ENCODE measurements at places on chromosomes 11 and 22. TPM values are rescaled to one million over a fixed set of nuclear protein-coding genes. Genes with fewer than 3 reads are reported as not detected.
A peak's percentile ranks its signal among the peaks of the same experiment; 100 is the strongest.

- no peaks in the 10 kb centered on the region for H3K36me3 ChIP-seq
- H3K4me3 ChIP-seq, result no peak overlapping the region
- no peak overlapping the region for H3K27ac ChIP-seq
- H3K4me1 ChIP-seq, result no peaks in the 10 kb centered on the region
Observed at GRCh38 chr11:11416917-11417316, 63.9 kb upstream of the CSNK2A3 start.

DNA sequence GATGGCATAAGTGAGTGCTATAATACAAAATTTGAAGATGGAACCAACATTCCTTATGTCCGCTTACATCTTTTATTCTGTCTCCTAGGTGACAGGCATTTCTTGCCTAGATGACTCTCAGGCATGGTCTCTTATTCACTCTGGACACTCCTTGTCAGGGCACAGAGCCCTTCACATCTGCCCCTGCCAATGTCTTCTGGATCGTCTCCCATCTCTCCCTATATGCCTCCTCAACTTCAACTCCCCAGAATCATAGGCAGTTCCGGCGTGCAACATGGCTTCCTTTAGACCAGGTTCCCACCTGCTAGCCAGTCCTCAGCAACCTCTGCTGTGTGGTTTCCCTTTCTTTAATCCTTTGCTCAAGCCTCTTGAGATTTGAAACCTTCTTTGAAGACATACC lies 300.9 kb downstream of the TENM4 start:
- no peaks in the 10 kb centered on the region for H3K4me1 ChIP-seq
- no peaks in the 10 kb centered on the region for H3K27me3 ChIP-seq
- no peak overlapping the region for H3K4me3 ChIP-seq
- H3K27ac ChIP-seq, result no peak overlapping the region
- DNase-seq, result no peak
- no peaks in the 10 kb centered on the region for H3K36me3 ChIP-seq

MAPK1 gene
- total RNA-seq, result 66.7 TPM

DNA sequence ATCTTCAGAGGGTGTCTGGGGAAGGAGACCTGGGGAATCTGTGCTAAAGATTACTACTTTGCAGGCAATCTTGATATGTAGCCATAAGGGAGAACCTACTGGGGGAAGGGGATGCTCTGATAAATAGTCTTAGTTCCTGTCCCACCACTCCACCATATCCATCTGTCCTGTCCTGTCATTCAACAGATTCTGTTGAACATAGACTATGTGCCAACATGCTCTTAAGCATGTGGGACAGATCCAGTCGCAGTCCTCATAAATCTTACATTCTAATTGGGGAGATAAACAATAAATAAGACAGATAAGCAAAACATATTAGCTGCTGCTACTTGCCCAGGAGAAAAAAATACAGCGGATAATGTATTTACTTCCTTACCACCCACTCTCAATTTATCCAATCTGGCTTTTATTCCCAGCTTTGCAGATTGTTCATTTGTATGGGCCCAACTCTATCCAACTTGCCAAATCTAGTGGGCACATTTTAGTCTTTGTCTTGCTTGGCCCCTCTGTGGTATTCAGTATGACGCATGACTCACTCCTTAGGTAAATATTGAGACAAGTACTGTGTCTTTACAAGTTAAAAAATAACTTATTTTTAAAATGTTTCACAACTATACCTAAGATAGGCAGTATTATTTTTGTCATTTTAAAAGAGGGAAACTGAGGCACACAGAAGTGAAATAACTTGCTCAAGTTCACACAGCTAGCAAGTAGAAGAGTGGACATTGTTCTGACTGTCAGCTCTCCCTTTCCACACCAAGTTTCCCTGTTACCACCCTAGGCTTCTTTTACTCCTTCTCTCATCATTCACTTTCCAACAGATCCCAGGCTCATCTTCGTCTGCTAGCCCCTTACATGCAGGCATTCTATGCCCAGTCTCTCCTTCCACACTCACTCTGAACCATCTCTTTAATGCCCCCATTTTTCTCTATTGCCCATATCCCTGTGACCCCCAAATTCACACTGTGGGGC lies 133.6 kb upstream of the SESN3 start:
- no peak overlapping the region for H3K27ac ChIP-seq
- no peak overlapping the region for H3K4me3 ChIP-seq
- no peak for DNase-seq
- H3K36me3 ChIP-seq, result no peaks in the 10 kb centered on the region

TSGA10IP gene
- total RNA-seq, result not detected

DNA sequence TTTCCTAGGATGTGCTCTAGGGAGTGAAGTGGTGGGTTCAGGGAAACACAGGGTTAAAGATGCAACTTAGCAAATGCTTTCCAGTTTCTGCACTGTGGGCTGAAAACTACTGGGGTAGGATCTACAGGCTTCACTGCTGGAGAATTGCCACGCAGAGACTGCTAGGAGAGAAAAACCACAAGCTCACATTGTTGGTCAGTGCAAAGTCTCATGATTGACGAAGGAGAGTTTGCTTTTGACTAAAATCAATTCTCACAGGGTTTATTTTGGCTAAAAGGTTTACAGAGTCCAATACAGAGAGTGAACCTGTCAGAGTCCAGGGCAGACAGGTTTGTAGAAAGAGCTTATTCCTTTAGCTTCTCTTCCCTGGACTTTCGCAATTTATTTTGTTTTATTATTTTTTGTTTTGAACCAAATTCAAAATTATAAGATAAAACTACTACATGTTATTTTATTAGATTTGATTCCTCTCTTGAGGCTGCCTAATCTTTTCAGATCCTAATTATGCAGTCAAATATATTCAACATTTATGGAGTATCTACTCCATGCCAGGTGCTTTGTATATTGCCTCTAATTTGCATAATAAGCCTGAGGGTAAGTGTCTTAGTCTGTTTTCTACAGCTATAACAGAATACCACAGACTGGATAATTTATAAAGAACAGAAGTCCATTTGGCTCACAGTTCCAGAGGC lies 64.7 kb downstream of the MTNR1B start:
- H3K36me3 ChIP-seq, result no peaks in the 10 kb centered on the region
- H3K4me3 ChIP-seq, result no peak overlapping the region
- H3K4me1 ChIP-seq, result no peaks in the 10 kb centered on the region
- DNase-seq, result no peak

- H3K4me3 ChIP-seq, result no peak overlapping the region
- peak; percentile 48 for DNase-seq
- H3K4me1 ChIP-seq, result peaks cover 40% of the 10 kb centered on the region
- H3K27ac ChIP-seq, result peak overlapping the region; percentile 90
Observed at GRCh38 chr22:38313384-38313955, 3.8 kb downstream of the CSNK1E start.

TLCD5 gene
- 7.7 TPM for total RNA-seq

GRCh38 chr11:27115051-27115650 lies 74.5 kb downstream of the BBOX1 start:
- no peaks in the 10 kb centered on the region for H3K4me1 ChIP-seq
- H3K27ac ChIP-seq, result no peak overlapping the region
- no peaks in the 10 kb centered on the region for H3K27me3 ChIP-seq
- no peak for DNase-seq
- no peaks in the 10 kb centered on the region for H3K36me3 ChIP-seq

GRCh38 chr22:25362215-25362882 lies 142.9 kb downstream of the CRYBB2 start:
- H3K27me3 ChIP-seq, result no peaks in the 10 kb centered on the region
- H3K36me3 ChIP-seq, result no peaks in the 10 kb centered on the region
- H3K27ac ChIP-seq, result no peak overlapping the region
- H3K4me1 ChIP-seq, result no peaks in the 10 kb centered on the region
- H3K4me3 ChIP-seq, result no peak overlapping the region

ZBED4 gene
- total RNA-seq, result 18.2 TPM

DNA sequence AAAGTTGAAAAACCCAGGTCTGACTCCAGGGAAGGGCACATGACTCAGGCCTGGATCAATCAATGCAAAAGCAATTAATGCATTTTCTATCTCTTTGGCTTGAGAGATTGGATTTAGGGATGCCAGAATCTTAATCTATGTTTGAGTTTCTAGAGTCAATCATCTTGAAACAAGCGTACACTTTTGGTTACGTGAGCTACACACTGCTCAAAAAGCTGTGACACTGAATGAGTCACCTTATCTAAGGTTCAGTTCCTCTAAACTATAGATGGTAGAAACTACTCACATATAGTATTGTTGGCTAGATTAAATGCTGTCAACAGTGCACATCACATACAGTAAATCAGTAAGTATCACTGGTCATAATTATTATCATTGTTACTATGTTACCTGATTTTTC lies 24.2 kb downstream of the MRE11 start:
- H3K4me3 ChIP-seq, result no peak overlapping the region
- H3K27me3 ChIP-seq, result no peaks in the 10 kb centered on the region
- H3K4me1 ChIP-seq, result no peaks in the 10 kb centered on the region
- H3K36me3 ChIP-seq, result peaks cover 16% of the 10 kb centered on the region
- no peak for DNase-seq

DNA sequence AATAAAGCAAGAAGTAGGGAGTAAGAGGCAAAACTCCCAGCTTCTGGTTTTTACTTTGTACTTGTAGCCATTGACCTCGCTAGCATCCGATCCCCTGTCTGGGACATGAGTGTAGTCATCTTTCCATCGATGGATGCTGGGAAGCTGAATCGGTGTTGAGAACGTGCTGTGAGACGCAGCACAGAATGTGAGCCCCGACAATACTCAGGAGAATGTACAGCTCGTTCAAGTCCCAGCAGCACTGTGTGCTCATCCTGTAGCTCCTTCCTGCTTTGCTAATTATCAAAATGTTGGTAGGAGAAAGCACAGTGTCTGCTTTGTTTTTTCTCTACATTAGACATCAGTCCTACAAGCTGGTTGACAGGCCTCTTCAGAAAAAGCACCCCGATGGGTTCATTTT lies 56.6 kb downstream of the JAM3 start:
- no peaks in the 10 kb centered on the region for H3K4me1 ChIP-seq
- DNase-seq, result no peak

TMPRSS6 gene
- total RNA-seq, result 0.88 TPM

DNA sequence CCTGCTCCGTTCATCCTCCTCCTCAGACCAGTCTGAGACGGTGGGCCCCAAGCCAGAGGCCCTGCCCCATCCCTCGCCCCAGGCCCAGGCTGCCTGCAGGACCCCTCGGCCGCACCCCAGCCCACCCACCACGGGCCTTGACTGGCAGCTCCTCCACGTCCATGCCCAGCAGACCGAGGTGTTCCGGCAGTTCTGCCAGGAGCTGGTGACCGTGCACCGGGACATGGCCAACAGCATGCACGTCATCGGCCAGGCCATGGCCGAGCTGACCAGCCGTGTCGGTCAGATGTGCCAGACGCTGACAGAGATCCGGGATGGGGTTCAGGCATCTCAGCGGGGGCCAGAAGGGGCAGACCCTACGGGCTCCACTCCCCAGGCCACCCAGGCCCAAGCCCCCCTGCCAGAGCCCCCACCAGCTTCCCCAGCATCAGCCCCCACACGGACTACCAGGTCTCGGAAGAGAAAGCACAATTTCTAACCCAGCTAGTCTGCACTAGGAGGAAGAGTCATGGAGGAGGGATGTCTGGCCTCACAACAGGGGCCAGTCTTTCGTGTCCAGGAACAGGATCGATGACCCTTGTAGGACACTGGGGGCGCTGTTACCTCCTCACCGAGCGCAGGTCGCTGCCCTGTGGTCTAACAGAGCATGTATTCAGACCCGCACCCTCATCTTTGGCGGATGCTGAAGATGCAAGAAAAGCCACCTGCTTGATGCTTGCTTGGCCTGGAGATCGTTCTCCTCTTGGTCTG lies 66.3 kb downstream of the PRDM11 start:
- H3K27me3 ChIP-seq, result peaks cover 38% of the 10 kb centered on the region
- H3K4me3 ChIP-seq, result no peak overlapping the region
- H3K36me3 ChIP-seq, result no peaks in the 10 kb centered on the region
- no peaks in the 10 kb centered on the region for H3K4me1 ChIP-seq
- no peak for DNase-seq

GRCh38 chr22:24803064-24803542 lies 2.9 kb upstream of the SGSM1 start:
- peaks cover 11% of the 10 kb centered on the region for H3K27me3 ChIP-seq
- no peaks in the 10 kb centered on the region for H3K4me1 ChIP-seq
- no peaks in the 10 kb centered on the region for H3K36me3 ChIP-seq
- no peak overlapping the region for H3K4me3 ChIP-seq
- no peak overlapping the region for H3K27ac ChIP-seq

GRCh38 chr11:57479021-57479663 lies 18.8 kb downstream of the RTN4RL2 start:
- DNase-seq, result no peak
- H3K27me3 ChIP-seq, result peaks cover 28% of the 10 kb centered on the region
- no peak overlapping the region for H3K4me3 ChIP-seq
- no peaks in the 10 kb centered on the region for H3K36me3 ChIP-seq
- H3K27ac ChIP-seq, result no peak overlapping the region

- no peaks in the 10 kb centered on the region for H3K27me3 ChIP-seq
- H3K27ac ChIP-seq, result no peak overlapping the region
- H3K4me1 ChIP-seq, result no peaks in the 10 kb centered on the region
Observed at GRCh38 chr11:127627629-127628457, 627.3 kb upstream of the KIRREL3 start.

DNA sequence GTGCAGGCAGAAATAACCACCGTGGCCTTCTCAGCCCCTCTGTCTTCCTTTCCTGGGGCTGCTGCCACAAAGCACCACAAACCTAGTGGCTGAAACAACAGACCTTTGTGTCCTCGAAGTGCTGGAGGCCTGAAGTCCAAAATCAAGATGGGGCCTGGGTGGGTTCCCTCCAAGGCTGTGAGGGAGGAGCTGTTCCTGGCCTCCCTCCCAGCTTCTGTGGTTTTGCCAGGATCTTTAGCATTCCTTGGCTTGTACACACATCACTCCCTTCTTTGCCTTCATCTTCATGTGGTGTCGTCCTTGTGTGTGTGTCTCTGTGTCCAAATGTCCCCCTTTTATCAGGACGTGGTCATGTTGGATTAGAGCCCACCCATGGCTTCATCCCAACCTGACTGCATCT lies 29.0 kb upstream of the PARVG start:
- no peaks in the 10 kb centered on the region for H3K4me1 ChIP-seq
- no peaks in the 10 kb centered on the region for H3K27me3 ChIP-seq
- H3K36me3 ChIP-seq, result no peaks in the 10 kb centered on the region
- H3K4me3 ChIP-seq, result no peak overlapping the region

- H3K27ac ChIP-seq, result no peak overlapping the region
- no peak overlapping the region for H3K4me3 ChIP-seq
- H3K4me1 ChIP-seq, result peaks cover 57% of the 10 kb centered on the region
- no peaks in the 10 kb centered on the region for H3K27me3 ChIP-seq
Observed at GRCh38 chr11:117094776-117095175, 3.5 kb downstream of the SIK3 start.

- DNase-seq, result no peak
- peaks cover 7% of the 10 kb centered on the region for H3K27me3 ChIP-seq
- H3K36me3 ChIP-seq, result no peaks in the 10 kb centered on the region
- H3K27ac ChIP-seq, result no peak overlapping the region
- H3K4me1 ChIP-seq, result no peaks in the 10 kb centered on the region
Observed at GRCh38 chr11:128695539-128696221, 1.8 kb downstream of the FLI1 start.

- H3K4me1 ChIP-seq, result no peaks in the 10 kb centered on the region
- H3K27ac ChIP-seq, result no peak overlapping the region
- no peak for DNase-seq
- no peaks in the 10 kb centered on the region for H3K27me3 ChIP-seq
- H3K36me3 ChIP-seq, result no peaks in the 10 kb centered on the region
Observed at GRCh38 chr11:31636983-31637382, 127.4 kb downstream of the ELP4 start.

RAB38 gene
- total RNA-seq, result 12.7 TPM

GRCh38 chr22:24231706-24232105 lies 13.2 kb downstream of the GGT5 start:
- DNase-seq, result no peak
- no peaks in the 10 kb centered on the region for H3K36me3 ChIP-seq
- H3K27me3 ChIP-seq, result no peaks in the 10 kb centered on the region
- H3K4me1 ChIP-seq, result no peaks in the 10 kb centered on the region
- no peak overlapping the region for H3K4me3 ChIP-seq

GRCh38 chr11:17206463-17206862 lies 1.3 kb downstream of the PIK3C2A start:
- H3K36me3 ChIP-seq, result no peaks in the 10 kb centered on the region
- no peak overlapping the region for H3K27ac ChIP-seq
- no peak for DNase-seq
- peaks cover 26% of the 10 kb centered on the region for H3K4me1 ChIP-seq

Data from PC-9 (cell line).